SHP77 (cell line): ENCODE measurements at places on chromosomes 12 and 14.

- no peak for DNase-seq
Observed at GRCh38 chr12:52627395-52628110, 9.2 kb upstream of the KRT73 start.

GRCh38 chr14:56168007-56168616, 49.9 kb downstream of the PELI2 start:
- no peak for DNase-seq

DNA sequence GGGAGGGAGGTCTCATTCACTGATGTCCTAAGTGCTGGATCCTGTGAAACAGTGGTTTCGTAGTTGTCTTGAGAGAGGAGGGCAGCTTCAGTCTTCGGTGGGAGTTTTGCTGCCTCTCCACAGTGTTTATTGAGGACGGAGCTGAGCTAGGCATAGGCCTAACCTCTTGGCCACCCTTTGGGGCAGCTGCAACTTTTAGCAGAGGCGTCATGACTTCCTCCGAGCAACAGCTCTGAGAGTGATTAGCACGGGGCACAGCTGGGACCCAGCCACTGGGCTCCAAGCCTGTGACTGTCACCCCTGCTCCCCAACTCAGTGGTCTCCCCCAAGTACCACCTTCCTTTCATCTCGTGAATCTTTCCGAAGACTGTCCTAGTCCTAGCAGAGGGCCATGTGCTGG, 139.9 kb upstream of the NCOR2 start:
- DNase-seq = no peak

- DNase-seq = no peak
Observed at GRCh38 chr14:21077672-21078071, 7.6 kb downstream of the ARHGEF40 start.

- DNase-seq = no peak
Observed at GRCh38 chr14:31949709-31950108, 127.4 kb upstream of the ARHGAP5 start.
